ENCODE measurements at places on chromosomes 6 and 20. TPM values are rescaled to one million over a fixed set of nuclear protein-coding genes. Genes with fewer than 3 reads are reported as not detected.

DNA sequence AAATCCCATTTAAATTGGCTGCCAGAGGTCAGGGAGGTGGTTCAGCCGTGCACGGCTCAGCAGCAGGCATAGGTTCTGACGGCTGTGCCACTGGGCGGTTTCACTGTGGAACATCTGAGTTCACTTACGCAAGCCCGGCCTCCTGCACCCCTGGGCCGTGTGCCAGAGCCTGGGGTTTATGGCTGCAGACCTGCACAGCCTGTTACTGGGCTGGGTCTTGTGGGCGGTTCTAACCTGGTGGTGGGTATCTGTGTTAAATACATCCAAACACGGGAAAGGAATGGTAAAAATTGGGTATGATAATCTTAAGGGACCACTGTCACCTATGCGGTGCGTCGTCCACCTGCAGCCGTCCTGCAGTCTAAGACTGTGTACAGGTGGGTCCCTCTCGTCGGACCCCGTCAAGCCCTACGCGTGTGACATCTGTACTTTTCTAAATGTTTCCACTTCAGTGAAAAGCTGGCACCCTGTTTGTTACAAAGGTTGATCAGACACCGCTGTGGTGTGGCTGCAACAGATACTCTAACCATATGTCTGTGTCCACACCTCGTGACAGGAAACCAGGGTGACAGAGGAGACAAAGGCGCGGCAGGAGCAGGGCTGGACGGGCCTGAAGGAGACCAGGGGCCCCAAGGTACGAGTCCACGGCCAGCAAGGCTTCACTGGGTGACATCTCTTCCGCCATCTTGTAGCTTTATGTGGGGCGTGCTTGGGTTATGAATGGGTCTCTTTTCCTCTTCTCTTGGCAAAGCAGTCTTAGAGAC, 21.5 kb downstream of the COL9A3 start:
- DNase-seq: no peak

CCM2L gene
- 2.1 TPM for total RNA-seq

GRCh38 chr20:30484009-30484748, 773.3 kb upstream of the DEFB115 start:
- no peak for DNase-seq

DNA sequence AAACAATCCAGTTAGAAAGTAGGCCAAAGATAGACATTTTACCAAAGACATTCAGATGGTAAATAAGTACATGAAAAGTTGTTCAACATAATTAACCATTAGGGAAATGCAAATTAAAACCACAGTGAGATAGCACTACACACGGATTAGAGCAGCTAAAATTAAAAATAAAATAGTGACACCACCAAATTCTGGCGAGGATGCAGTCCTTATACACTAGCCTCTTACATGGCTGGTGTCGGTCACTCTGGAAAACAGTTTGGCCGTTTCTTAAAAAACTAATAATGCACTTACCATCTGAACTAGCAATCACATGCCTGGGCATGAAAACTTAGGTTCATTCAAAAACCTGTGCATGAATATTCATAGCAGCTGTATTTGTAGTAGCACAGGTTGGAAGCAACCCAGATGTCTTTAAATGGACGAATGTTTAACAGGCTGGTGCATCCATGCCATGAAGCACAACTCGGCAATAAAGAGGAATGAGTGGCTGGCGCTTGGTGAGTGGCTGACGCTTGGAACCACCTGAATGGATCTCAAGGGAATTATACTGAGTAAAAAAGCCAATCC, 77.0 kb downstream of the FAM120B start:
- DNase-seq: no peak

FHL5 gene
- not detected for total RNA-seq

Data from Daoy (cell line).